ENCODE measurements at places on chromosomes 6 and 20.

DNA sequence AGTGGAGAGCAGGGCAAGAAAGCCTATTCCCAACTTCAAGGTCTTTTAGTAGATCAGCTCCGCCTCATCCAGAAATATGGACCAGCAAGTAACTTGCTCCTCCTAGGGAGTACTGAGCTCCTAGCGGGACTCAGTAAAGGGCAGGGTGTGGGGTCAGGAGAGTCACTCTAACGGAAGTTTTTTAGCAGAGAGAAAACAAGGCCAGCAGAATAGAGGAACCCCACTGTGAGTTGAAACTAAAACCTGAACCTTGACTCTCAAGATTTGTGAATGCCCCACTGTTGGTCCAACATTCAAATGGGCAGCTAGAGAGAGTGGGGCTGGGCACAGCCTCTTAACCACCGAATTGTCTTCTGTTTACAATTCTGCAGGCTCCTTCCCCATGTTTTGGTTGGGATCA is 244.8 kb downstream of the FARS2 start:
- no peak for DNase-seq

DNA sequence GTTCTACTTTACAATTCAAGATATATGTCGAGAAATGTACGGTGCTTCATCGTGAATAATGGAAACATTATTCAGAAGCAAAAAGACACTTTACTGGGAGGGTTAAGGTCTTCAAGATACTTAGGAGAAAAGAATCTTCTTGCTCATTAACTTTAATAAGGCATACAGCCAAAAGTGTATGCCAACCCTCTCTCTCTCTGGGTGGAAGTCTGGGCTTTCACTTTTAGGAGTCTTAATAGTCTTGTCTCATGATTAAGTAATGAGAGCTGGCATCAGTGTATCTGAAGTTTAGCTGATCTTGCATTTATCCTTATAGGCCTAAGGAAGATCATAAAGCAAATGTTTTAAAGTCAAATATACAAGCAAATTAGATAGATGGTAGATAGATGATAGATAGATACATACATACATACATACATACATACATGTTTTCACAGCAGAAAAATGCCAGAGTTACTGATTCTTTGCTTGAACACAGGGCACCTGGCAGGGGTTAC is 21.5 kb downstream of the OLIG3 start:
- no peak for DNase-seq

DNA sequence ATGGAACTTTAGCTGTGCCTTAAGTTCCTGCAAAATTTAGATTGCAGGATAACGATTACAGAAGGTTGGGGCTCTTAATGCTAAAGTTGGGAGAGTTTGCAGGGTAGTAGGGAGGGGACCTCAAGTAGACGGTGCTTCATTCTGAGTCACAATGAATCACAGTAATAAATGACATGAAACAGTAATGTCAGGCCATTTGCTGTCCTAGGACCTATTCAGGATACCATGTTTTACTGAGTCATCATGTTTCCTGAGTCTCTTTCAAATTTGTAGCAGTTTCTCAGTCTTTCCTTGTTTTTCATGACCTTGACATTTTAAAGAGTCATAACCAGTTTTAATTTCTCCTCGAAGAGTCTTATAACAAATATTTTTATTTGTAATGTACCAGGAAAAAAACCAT is 406.9 kb upstream of the MAP3K7 start:
- no peak for DNase-seq

DNA sequence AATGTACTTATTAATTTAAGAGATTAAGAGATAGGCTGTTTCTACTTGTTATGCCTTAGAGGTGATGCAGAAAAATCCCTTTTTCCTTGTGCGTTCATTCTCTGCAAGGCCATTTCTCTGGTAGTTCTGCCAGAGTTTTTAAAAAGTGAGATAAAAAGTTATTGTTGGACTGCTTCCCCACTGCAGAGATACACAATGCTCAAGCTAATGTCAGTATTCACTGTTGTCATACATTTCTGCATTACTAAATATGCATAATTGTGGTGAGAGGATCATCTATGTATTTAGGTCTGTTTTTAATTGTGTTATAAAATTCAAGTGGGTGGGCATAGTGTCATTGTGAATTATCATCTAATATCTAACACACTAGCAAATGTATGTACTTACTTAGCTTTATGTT is 600.4 kb downstream of the HTR1B start:
- DNase-seq: no peak

DNA sequence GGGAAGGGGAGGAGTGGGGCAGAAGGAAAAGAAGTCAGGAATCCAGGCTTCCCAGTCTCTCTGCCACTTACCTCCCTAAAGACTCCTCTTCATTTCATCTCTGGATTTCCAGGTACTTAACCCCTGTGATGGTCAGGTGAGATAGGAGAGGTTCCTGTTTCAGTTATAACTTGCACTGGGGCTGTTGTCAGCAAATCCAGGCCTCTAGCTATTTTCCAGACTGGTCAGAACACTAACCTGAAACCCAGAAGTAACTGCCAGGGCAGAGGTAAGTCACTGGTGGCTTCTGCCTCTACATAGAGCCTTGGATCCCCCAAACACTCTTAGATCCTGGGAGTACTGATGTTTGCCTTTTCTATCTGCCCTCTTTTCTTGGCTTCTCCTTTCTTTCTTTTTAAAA is 233.5 kb upstream of the TAB2 start:
- no peak for DNase-seq

DNA sequence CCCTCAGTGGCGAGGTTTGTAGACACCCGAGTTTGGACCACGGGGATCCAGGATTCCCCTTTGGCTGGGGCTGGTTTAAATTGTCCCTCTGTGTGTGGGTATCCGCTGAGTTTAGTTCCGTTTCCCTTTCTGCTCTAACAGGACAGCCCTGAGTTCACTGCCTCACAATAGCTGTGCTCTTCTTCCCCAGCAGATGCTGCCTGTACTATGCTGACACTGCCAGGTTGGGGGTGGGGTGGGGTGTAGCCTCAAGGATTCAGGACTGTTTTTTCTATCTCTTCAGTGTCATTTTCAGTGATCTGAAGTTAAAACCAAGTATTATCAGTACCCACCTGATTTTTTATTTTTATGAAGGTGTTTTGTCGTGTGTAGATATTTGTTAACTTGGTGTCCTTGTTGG is 655.0 kb downstream of the COL12A1 start:
- no peak for DNase-seq

- DNase-seq: no peak
Observed at GRCh38 chr20:62970307-62971210, 18.1 kb downstream of the SLC17A9 start.
